LHCN-M2 (cell line): ENCODE measurements at places on chromosomes 3 and 15.

DNA sequence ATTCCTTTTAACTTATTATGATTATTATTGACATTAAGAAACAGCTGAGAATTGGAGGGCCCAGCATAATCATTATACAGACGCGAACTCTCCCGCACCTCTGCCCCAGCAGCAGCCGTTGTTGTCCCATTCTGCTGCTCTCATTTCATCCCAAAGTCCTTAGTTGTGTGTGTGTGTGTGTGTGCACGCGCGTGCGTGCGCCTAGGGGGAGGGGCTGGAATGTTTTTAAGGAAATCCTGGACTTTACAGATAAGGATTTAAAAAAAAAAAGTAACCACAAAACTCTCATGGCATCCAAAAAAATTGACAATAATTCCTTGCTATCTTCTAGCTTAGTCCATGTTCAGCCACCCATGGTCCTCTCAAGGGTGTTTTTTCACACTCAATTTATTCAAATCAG, 134.2 kb downstream of the WNT7A start:
- DNase-seq: no peak

DNA sequence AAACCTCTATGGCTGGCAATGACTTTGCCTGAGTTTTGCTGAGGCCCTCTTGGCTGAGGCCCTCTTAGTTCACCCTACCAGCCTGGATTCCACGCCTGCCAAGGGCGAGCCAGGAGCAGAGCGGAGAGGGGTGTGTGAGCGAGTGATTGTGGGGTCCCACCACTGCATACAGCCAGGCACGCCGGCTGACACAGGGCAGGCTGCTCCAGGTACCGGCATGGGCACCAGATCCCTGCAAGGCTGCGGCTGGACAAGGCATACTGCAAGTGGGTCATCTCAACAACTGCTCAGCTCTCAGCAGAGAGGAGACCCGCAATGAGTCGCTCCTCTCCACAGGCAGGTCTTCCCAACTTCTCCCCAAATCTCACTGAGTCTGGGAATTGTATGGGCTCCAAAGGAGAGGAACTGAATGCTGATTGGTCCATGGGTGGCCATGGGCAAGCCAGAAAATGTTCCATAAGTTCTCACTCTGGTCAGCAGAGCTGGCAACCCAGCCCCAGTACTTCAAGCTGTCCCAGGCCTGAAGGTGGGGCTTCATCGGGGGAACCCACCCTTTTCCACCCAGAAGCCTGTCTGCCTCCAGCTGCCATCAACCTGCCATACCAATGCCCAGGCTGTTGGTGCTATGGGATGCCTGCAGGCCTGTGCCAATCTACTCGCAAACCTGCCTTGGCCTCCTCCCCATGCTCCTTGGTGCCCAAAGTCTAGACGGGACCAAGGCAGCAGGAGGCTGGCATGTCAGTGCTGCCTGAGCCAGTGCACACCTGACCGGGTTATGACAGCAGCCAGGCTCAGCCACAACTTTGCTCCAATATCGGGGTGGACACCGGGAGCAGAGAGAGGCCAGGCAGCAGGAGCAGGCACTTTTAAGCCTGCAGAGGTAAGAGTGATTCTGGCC, 1273.6 kb upstream of the GBE1 start:
- no peak for DNase-seq

DNA sequence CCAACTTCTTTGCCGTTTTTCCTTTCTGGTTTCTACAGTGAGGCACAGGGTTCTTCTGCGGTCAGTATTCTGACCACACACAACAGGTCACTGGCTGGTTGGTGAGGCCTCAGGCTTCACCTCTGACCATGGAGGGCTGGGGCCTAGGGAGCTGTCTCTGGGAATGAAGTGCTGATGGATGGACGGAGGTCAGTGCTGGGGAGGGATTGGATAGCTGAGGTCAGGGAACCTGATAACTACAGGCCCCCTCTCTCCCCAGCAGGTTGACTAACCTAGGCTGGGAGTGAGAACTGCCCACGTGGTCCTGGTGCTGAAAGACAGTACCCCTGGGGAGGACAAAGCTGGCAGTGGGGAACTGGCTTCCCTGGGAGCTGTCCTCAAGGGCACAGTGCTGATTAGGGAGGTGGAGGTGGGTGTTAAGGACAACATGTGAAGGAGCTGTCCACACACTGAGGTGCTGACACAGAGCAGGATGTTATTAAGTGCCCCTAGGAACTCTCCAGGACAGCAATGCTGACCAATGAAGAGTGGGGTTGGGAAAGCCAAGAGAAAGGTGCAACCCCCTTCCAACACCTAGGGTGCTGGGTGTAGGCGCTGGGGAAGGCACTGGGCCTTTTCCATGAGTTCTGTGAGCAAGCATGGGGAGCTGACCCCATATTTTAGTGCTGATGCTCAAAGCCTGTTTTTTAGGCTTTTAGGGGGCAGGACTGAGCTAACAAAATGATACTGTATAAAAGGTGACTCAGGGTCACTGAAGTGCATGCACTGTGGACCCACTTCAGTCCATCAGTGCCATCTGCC, 45.2 kb downstream of the ATP2B2 start:
- peak; percentile 80 for DNase-seq

GRCh38 chr3:31116651-31117050, 222.2 kb upstream of the GADL1 start:
- DNase-seq: no peak

- peak; percentile 89 for DNase-seq
Observed at GRCh38 chr3:72892081-72892775, 4.4 kb downstream of the GXYLT2 start.

DNA sequence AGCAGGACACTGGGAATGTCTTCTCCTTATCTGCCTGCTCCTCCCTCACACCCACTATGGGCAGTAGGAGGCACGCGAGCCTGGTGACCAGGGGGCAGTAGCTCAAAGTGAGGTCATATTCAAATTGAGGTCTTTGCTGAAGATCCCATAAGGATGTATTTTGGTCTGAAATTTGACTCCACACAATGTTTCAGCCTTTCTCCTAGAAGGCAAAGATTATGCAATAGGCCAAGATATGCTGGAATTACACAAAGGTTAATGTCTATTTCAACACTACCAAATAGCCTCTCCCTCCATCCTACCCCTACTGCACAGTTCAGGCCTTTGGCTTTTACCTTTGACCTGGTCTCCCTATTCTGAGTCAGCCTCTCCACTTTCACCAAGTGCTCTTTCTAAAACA, 203.0 kb downstream of the TIGIT start:
- DNase-seq: peak; percentile 86

GRCh38 chr3:180932819-180933218, 20.3 kb downstream of the FXR1 start:
- DNase-seq: no peak

- DNase-seq: no peak
Observed at GRCh38 chr3:97910931-97911351, 61.3 kb downstream of the RIOX2 start.

GRCh38 chr3:82596805-82597204, 835.4 kb upstream of the GBE1 start:
- DNase-seq: no peak

- DNase-seq: no peak
Observed at GRCh38 chr15:33701304-33701696, 267.0 kb upstream of the CHRM5 start.

- DNase-seq: no peak
Observed at GRCh38 chr15:94263341-94264273, 32.2 kb downstream of the MCTP2 start.

- no peak for DNase-seq
Observed at GRCh38 chr3:111610612-111611054, 15.5 kb upstream of the ZBED2 start.

- peak; percentile 45 for DNase-seq
Observed at GRCh38 chr3:72265256-72266015, 480.5 kb upstream of the PROK2 start.

- no peak for DNase-seq
Observed at GRCh38 chr15:78685159-78685921, 44.3 kb upstream of the CHRNB4 start.

DNA sequence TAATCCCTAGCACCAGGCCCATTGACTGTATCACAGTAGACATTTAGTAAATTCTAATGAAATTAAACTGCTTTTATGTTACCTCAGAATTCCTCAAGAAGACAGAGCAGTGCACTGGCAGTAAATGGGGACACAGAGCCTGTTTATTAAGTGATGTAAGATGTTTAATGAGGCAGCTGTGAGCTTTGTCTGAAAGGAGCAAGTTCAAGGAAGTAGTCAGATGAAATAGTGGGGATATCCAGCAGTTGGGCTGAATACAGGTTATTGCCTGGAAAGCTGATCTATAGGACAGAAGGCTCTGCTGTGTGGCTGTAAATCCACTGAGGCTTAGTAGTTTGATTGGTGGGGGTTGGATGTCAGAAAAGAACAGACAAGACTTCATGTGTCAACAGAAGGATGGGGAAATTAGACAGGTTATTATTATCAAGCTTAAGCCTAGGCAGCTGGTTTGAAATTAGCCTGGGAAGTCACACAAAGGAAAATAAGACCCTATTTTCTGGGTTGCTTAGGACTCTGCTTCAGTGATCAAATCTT, 62.2 kb downstream of the PFN2 start:
- DNase-seq: no peak

DNA sequence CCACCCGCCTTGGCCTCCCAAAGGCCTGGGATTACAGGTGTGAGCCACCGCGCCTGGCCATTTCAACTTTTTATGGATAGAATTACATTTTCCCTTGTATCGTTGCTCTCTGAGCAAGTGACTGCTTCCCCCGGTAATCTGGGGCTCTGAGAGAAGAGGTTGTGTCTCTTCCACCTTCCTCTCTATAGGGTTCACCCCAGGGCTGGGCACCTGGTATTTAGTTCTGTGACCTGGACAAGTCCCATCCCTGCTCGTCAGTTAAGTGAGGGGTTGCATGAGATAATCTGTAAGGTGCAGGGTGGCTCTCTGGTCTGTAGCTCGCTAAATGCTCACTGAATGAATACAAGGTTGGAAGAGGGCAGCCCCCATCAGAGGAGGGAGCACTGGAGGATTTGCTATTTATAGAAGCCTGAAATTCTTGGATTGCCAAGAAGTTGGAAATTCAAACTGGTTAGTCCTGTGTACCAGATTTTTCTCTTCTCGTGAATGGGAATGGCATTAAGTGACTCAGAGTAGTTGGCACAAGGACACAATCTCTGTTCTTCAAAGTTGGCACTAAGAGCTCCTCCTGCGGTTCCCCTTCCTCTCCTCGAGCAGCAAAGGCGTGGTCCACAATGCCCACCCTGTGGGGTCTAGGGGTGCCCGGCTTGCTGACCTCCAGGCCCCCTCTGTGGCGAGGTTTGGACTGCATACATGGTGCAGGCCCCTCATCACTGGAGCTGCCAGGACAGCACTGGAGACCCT, 68.1 kb upstream of the DLG1 start:
- peak; percentile 87 for DNase-seq

DNA sequence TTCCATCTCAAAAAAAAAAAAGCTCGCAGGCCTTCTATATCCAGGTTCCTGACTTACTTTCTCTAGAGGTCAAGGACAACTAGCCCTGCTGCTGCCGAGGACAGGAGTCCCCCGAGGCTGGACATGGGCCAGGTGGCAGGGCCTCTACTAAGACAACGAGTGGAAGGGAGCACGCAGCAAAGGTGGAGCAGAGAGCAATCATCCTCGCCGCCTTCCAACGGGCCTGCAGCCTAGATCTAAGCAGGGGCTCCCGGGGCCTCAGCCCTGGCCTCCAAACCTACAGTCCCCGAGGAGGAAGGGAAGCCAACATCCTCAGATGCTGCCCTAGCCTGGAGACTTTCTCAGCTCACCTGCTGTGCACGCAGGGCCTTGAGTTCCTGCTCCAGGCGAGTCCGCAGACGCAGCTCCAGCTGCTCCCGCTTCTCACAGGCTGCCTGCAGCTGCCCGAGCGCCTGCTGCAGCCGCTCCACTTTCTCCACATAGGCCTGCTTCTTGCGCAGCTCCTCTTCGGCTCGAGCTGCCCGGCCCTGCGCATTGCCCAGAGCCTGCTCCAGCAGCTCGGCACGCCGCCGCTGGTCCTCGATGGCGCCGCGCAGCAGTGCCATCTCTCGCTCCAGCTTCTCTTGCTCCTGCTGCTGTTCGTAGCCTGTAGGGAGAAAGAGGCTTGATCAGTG, 12.9 kb downstream of the AMOTL2 start:
- DNase-seq: no peak

DNA sequence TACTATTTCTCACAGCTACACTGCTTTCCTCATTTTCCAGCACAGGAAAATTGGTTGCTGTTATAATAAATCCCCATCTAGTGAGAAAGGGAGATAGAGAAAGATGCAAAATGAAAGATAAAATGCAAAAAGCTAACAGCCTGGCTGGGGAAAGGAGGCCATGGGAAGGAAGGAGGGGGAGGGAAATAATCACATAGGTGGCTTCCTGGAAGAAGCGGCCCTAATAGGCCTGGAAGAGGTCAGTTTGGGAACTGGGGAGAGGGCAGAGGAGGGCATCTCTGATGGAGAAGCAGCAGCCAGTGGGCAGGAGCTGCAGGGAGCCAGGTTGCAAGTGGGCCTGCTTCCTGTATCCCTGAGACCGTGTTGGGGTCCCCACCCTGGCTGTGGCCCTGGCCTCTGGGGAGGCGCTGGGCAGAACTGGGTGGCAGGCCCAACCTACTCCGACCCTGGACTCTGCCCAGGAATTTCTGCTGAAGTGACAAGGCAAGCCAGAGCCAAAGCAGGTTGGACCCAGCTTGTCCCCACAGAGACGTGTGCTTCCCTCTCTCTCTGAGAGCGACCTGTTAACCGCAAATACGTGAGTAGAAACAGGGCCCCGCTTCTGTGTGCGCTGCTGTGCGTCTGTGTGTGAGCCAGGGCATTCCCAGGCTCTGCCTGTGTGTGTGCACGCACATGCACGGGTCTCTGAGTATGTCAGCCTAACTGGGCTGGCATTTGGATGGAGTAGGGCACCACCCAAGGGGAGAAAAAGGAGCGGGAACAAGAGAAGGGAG, 1.9 kb downstream of the SLC28A1 start:
- DNase-seq: no peak

- peak; percentile 60 for DNase-seq
Observed at GRCh38 chr3:188194332-188194731, 40.4 kb downstream of the LPP start.

GRCh38 chr3:175980486-175981090, 1121.5 kb downstream of the NAALADL2 start:
- no peak for DNase-seq

- DNase-seq: no peak
Observed at GRCh38 chr3:2517500-2518172, 419.0 kb downstream of the CNTN4 start.

DNA sequence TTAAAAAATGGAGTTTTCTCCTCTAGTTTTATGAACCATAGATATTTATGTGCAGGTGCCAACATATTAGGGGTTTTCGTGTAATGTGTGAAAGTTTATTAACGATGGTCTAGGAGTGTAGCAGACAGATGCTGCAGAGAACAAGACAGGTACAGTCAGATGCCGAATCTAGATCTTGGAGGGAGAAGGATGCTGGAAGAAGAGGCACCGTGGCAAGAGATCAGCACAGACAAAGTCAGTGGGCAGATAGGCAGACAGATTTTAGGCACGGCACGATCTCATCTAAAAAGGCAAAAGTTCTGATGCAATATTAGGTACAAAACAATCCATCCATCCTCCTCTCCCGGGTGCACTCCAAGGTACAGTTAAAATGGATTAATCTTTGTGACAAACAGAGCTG, 161.6 kb downstream of the TIGIT start:
- DNase-seq: no peak

DNA sequence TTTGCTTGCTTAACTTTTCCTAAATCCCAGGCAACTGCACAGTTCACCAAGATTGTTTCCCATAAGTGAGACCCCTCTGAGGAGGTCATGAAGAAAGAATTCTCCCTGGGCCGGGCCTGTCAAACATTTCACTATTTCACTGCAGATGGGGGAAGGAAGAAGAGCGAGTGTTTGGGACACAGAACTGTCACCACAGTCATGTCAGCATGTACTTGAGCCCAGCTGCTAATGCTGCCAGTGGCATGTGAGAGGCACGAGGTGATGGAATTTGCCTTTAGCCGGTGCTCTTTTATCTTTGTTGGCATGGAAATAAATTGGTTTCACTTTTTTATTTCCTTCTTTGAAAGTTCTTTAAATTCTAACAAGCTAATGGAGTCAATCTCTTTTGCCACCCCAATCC, 277.9 kb upstream of the GADL1 start:
- no peak for DNase-seq
